ENCODE measurements at places on chromosomes 16 and 17. TPM values are rescaled to one million over a fixed set of nuclear protein-coding genes. Genes with fewer than 3 reads are reported as not detected.

DNA sequence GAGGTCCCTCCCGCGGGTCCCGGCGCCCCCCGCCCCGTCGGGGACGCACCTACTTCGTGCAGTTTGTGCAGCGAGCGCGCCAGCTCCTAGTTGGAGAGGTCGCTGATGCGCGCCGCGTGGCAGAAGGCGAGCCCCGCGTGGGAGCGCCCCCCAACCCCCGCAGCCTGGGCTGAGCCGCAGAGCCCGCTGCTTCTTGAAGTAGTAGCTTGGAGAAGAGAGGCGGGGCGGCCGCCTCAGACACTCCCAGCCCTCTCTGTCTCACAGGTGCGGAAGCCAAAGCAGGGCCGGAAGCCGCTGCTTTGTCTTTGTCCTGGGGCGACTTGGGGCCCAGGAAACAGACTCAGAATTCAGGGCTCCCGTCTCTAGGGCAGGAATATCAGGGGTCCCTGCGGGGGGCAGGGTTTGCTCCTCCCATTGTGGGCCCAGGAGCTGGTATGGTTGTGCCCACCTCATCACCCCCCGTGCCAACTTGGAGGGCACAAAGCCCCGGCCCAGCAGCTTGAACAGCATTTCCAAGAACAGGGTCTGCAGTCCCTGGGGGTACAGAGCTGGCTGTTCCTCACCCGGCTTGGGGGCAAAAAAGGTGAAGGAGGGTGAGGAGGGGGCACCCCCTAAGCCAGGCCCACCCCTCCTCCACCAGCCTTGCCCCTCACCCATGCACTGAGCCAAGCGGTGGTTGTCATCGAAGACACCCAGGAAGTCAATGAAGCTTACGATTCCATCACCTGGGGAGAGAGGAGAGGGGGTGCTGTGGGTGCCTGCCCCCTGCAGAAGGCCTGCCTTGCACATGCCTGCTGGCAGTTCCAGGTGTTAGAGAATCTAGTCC lies 13.5 kb downstream of the SPATA32 start:
- peak; percentile 75 for DNase-seq

- DNase-seq: no peak
These were observed 6.6 kb downstream of the NOTUM start for GRCh38 chr17:81954131-81955057.

DNA sequence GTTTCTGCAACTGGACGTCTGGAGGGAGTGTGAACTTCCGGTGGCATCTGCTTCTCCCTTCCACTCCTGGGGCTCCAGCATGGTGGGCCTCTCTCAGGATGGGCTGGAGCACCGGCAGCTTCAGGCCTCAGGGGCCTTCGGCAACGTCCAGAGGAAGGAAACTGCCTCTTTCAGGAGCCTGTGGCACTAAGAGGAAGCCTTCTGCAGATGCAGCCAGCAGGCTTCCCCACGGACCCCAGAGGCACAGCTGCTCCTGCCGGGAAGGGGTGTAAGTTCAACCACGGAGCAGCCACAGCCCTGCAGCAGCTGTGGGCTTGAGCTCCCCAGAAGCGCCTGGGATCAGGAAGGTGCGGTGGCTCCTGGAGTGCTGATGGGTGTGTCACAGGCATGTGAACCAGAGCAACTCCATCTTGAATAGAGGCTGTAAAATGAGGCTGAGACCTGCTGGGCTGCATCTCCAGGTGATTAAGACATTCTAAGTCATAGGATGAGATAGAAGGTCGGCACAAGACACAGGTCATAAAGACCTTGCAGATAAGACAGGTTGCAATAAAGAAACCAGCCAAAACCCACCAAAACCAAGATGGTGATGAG lies 50.8 kb upstream of the KLHDC4 start:
- no peak for DNase-seq

GRCh38 chr17:15464231-15464985 lies 3.0 kb downstream of the CDRT4 start:
- DNase-seq: no peak

- peak; percentile 0 for DNase-seq
These were observed 90.8 kb downstream of the TBC1D16 start for GRCh38 chr17:79944821-79945391.

DNA sequence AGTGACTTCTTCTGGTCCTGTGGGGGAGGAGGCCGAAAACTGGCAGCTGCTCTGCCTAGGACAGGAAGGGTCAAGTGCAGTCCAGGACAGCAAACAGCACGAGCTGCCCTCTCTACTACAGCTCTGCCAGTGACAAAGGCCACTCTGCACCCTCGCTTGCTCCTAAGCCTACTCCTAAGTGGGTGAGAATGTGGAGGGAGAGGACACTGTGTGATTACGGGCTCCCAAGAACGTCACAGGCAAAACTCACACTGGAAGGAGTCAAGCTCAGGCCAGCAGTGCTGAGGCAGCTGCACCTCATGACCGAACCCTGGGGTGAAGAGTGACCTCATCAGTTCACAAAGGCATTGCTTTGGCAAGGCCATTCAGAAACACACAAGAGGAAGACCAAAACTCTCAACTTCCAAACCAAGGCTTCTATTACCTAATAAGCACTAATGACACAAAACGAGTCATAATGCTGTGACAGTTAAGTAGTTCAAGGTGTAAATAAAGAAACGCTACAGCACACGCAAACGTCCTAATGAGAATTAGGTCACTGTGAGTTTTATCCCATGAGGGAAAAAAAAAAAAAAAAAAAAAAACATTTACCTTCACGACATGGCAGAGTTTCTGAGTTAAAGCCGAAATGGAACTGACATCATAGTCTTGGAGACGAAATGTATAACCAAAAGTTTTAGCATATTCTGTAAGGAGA lies 35.1 kb downstream of the MARF1 start:
- DNase-seq: no peak

DNA sequence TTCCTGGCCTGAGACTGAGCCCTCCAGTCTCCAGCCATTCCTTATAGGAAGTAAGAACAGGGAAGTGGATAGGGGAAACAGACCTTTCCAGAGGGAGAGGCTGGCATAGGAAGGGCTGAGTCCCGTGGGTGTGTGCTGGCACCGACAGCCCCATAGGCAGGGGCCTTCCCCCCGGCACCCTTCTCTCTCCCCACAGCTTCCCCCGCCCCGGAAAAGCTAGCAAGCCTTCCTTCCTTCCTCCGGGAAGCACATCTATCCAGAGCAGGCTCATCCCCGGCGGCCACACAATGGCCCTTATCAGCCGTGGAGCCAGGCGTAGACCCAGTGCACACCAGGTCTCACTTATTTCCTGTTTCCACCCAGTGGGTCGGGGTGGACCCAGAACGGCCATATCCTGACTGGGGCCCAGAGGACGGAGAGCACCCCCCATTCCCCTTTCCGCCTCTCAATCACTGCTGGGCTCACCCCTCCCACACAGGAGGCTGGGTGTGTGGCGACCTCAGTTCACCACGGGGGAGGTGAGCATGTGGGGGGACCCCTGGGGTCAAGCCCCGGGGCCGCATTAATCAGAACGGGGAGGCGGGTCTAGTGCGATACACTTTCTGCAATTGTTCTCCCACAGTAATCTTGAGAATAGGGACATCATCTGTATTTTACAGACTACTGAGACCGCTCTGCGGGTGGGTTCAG lies 950 bp upstream of the MYO1C start:
- DNase-seq: no peak

DNA sequence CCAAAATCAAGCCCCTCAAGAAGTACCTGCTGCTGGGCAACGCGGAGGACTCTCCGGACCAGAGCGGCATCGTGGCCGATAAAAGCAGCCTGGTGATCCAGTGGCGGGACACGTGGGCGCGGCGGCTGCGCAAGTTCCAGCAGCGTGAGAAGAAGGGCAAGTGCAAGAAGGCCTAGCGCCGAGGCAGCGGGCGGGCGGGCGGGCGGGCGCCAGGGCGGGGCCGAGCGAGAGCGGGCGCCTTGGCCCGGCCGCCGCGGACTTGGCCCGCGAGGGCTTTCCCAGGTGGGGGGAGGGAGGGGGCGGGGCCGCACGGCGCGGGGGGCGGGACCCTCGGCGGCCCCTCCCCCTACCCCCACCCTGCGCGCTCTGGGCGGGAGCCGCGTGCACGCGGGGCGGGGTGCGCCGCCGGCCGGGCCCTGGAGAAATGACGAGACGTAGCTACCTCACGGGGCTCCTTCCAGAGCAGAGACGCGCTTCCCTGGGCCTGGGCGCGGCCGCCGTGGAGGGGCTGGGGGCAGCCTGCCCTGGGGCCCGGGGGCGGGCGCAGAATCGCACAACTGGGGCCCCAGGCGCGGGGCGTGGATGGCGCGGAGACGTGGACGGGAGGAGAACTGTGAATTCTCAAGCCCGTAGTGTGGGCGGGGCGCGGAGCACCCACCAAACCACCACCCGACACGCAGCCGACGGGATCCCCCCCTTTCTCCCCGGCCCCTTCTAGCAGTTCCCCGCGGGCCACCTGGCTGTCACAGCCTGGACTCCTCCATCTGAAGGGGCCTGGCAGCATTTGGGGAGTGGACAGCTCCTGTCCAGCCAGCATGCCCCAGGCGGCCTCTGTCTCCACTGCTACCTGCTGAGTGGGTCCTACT lies 218.7 kb downstream of the NTN1 start:
- peak; percentile 81 for DNase-seq

DNA sequence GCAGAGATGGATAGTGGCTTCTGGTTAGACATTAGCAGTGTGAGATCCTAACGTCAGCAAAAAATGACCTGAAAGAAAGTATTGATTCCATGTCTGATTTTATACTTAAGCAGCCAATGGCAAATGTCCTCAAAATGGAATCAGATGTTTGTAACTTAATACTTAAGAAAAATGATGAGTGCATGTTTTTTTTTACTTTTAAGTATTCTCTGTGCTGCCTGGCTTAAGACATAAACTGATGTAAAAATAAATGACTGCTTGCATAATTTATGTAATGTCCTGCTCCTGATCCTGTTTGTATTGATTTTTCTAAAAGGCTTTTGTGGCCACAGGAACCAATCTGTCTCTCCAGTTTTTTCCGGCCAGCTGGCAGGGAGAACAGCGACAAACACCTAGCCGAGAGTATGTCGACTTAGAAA lies 7.4 kb downstream of the CBFB start:
- DNase-seq: no peak

DNA sequence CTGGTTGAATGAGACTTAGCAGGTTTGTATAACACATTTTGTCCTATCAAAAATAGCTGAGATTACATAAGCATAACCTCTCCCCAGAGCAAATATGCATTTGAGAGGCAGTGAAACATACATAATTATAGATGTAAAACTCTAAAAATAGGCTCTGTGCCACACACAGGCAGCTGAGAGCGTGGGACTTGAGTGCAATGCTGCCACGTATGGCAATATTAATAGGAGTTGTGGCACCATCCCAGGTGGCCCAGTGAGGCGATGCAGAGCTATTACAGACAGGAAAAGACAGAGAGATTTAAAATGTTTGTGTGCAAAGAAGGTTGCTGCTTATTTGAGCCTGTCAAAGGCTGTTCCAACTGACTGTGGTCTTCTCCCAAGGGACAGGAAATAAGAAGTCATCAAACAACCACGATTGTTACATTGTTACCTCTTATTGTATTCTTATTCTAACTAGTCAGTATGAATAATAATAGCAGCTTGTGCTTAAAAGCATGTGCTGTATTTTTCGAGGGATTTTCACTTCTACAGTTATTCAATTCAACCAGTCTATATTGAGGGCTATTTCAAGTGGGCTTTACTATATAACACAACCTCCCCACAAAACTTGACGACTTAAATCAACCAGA lies 116.5 kb downstream of the SALL1 start:
- peak; percentile 6 for DNase-seq

DNA sequence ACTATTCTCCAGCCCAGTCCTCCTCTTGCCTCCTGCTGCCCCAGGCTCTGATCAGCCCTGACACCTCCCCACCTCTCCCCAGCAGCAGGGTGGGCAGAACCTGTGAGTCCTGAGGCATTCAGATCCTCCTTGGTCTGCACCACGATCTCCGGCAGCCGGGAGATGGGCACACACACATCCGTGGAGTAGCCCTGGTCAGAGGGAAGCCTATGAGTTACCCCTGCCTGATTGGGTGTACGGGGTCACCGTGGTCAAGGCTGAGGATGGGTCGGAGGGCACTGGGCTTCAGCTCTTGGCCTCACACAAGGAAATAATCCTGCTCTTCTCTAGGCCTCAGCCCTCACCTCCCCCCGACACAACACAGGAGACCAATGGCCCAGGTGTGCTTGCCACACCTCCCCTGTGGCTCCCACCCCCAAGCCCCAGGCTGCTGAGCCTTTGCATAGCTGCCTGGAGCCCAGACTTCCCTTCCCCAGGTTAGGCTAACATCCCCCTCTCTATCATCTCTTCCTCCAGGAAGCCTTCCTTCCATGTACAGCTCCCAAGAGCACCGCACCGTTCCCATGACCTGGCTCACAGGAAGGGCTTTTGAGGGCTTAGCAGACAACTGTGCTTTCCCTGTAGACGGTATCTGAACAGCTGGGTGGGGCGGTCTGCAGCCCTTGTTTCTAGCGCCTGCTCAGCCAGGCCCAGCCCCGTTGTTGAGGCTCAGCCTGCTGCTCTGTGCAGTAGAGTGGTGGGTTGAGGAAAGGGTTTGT lies 3.7 kb downstream of the LDHD start:
- no peak for DNase-seq

DNA sequence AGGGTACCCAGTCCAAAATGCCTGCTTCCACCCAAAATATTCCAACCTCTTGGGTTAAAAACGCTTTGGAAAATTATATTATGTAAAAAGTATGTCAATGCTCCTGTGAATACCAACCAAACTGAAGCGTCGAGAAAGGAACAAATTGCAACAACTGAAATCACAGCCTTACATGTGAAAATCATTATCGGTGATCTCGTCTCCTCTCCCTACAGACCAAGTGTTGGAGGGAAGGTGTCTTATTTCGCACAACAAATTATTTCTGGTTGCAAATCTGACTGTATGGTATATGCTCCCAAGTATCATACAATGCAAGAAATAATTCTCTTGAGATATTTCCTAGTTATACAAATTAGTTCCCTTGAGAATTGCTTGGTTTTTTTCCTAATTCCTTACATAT lies 89.3 kb upstream of the CDYL2 start:
- no peak for DNase-seq

DNA sequence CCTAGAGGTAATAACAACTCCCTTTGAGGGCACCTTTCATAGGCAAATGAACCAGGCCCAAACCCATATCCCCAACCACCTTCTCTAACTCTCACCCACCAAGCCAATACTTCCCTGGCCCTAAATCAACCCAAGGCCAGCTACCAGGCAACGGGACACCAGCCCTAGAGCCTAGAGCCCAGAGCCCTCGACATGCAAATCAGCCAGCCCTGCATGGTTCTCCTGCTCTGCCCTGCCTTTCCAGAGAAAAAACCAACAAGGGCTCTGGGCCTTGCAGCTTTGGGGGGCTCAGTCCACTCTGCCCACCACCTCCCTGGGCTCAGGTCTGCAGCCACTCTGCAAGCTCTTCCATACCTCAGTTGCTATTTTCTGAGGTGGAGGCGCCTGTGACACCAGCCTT lies 55.0 kb downstream of the PITPNM3 start:
- no peak for DNase-seq

- peak; percentile 100 for DNase-seq
These were observed 4.2 kb upstream of the PER1 start for GRCh38 chr17:8156246-8156992.

GRCh38 chr16:9372934-9373890 lies 281.8 kb downstream of the HAPSTR1 start:
- no peak for DNase-seq

Gene TCAP
- 0.63 TPM for total RNA-seq

Gene DNAI2
- total RNA-seq: not detected

Gene SOCS7
- total RNA-seq: 21.4 TPM

Gene ADAM11
- 0.29 TPM for total RNA-seq
